ENCODE measurements at places on chromosomes 1 and 21. TPM values are rescaled to one million over a fixed set of nuclear protein-coding genes. Genes with fewer than 3 reads are reported as not detected.
A peak's percentile ranks its signal among the peaks of the same experiment; 100 is the strongest.

HCRTR1 gene
- total RNA-seq: not detected

DNA sequence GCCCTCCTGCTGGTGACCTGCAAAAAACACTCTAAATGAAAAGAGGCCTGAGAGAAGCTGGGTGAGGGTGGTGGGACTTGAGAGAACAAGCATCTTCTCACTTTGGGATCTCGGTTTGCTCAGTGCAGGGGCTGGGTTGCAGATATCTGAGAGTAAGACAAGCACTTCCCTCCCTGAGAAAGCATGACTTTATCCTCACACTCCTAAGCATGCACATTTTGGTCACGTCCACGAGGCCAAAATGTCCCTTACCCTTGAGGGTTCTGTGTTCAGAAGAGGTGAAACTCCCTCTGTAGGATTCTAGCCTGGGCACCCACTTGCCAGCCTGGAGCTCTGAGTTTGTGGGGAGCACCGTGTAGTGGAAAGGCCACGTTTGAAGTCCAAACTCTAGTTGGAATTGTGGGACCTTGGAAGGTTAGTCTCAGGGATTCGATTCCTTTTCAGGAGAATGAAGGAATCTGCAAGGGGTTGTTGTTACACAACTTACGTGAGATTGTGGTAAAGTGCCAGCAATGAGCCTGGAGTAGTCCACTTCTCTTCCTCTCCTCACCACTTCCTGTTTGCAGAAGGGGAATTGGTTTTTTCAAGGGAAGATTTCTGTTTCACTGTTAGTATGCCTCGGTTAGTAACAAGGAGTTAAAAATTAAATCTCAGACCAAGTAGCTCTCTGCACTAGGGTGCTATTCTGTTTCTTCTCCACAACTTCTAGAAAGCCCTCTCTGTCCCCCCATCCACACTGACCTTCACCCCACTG is 3.0 kb downstream of the FCAMR start:
- no peak overlapping the region for H3K27ac ChIP-seq
- H3K4me3 ChIP-seq: no peak overlapping the region
- no peak for DNase-seq
- H3K36me3 ChIP-seq: no peaks in the 10 kb centered on the region

DNA sequence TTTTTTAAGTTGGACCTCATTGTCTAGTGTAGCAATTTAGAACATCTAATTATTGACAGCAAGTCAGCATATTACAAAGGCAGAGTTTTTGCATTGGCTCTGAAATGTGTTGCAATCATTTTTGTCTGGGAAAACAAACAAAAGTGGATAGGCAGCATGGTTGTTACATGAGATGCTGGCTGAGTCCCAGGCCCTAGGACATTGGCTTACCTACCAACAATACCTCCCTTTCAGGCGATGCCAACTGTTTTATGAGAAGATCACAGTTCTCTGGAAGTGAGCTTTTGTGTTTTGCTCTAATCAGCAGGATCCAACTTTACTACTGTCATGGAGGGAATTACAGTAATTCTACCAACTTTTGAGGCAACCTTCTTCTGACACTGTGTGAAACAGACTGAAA is 71.5 kb upstream of the CXADR start:
- no peaks in the 10 kb centered on the region for H3K27me3 ChIP-seq
- peaks cover 5% of the 10 kb centered on the region for H3K4me1 ChIP-seq
- no peak for DNase-seq
- no peaks in the 10 kb centered on the region for H3K36me3 ChIP-seq

GRCh38 chr1:160168609-160169369 is 17.4 kb downstream of the ATP1A4 start:
- peaks cover 8% of the 10 kb centered on the region for H3K4me1 ChIP-seq
- no peaks in the 10 kb centered on the region for H3K36me3 ChIP-seq
- DNase-seq: peak; percentile 68
- no peak overlapping the region for H3K4me3 ChIP-seq
- peak overlapping the region; percentile 58 for H3K27ac ChIP-seq

DNA sequence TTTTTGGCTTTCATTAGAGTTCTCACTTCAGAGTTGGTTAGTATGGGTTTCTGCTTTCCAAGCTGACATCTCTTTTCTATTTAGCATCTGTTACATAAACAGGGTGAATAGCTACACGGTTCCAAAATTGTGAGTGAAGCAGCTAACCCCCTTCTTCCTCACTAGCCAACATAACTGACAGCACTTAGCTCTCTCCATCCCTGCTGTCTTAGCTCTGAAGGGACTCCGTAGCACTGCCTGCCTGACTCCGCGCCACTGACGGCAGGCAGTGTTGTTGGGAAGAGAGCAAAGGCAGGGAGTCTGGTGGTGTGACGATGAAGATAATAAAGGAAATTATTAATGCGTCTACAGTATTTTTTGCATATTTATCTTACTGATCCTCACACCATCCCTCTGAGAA is 247.0 kb downstream of the PTBP2 start:
- no peak overlapping the region for H3K4me3 ChIP-seq
- no peak overlapping the region for H3K27ac ChIP-seq
- no peaks in the 10 kb centered on the region for H3K4me1 ChIP-seq
- no peaks in the 10 kb centered on the region for H3K36me3 ChIP-seq
- H3K27me3 ChIP-seq: no peaks in the 10 kb centered on the region
- DNase-seq: no peak

GRCh38 chr1:201359031-201359872 is 18.2 kb downstream of the TNNT2 start:
- peaks cover 4% of the 10 kb centered on the region for H3K4me1 ChIP-seq
- no peaks in the 10 kb centered on the region for H3K36me3 ChIP-seq
- peak overlapping the region; percentile 41 for H3K27ac ChIP-seq
- DNase-seq: no peak
- no peak overlapping the region for H3K4me3 ChIP-seq

DNA sequence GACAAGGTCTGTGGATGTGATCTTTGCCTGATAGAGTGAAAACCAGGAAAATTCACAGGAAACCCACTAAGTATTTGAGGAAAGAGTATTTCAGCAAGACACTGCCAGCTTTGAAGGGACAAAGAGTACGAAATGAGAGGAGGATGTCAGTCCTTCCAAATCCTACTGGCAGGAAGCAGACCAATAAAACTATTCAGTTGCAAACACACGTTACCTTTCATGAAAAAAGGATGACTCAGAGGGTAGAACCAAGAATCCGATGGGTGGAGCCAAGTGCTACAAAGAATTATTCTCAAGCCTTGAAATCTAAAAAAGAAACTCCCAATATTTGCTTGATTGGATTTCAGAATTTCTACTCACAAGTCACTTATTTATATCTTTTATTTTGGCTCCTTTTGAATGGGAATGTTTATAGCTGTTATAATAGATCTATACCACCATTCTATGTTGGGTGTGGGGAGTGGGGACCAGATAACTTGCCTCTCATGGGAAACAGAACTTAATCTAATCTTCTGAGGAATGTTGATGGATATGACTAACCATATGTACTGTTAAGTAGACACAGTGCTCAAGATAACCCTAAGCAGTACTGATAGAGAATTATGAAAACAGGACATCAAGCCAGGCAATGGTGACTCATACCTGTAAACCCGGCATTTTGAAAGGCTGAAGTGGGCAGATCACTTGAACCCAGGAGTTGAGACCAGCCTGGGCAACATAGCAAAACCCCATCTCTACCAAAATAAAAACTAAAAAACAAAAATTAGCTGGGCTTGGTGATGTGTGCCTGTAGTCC is 19.3 kb upstream of the HEATR1 start:
- H3K36me3 ChIP-seq: no peaks in the 10 kb centered on the region
- H3K4me3 ChIP-seq: no peak overlapping the region
- DNase-seq: no peak
- peaks cover 20% of the 10 kb centered on the region for H3K4me1 ChIP-seq
- no peaks in the 10 kb centered on the region for H3K27me3 ChIP-seq

HOOK1 gene
- total RNA-seq: 0.07 TPM

C1orf50 gene
- 4.7 TPM for total RNA-seq

DNA sequence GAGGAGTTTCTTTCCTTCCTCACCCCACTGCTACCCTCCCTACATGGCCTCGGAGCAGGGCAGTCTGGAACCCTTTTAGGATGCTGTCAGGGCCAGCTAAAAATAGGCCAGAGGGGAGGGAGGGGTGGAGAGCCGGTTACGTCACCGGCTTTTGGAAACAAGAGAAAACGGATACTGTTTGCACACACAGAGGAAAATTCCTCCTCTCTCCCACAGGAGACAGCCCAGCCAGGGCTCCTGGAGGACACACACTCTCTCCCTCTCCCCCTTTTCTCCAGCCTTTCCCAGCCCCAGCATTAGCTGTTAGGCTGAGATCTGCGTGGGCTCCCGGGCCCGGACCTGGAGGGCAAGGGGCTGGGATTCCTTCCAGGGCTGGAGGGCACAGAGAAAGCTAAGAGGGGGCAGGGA is 20.0 kb upstream of the ALDH4A1 start:
- H3K4me3 ChIP-seq: peak overlapping the region; percentile 39
- peak; percentile 73 for DNase-seq

GRCh38 chr1:169201084-169201619 is 94.7 kb downstream of the ATP1B1 start:
- DNase-seq: no peak
- H3K4me1 ChIP-seq: no peaks in the 10 kb centered on the region
- H3K4me3 ChIP-seq: no peak overlapping the region

- H3K27me3 ChIP-seq: peaks cover 8% of the 10 kb centered on the region
- H3K27ac ChIP-seq: peak overlapping the region; percentile 26
- peak overlapping the region; percentile 76 for H3K4me3 ChIP-seq
- H3K36me3 ChIP-seq: no peaks in the 10 kb centered on the region
- no peak for DNase-seq
- peaks cover 3% of the 10 kb centered on the region for H3K4me1 ChIP-seq
These were observed 52.4 kb upstream of the H6PD start for GRCh38 chr1:9181990-9182783.

PLA2G2D gene
- total RNA-seq: not detected

- DNase-seq: no peak
- peaks cover 66% of the 10 kb centered on the region for H3K4me1 ChIP-seq
- no peaks in the 10 kb centered on the region for H3K27me3 ChIP-seq
These were observed 850 bp downstream of the PANK4 start for GRCh38 chr1:2525572-2525919.

- no peak overlapping the region for H3K4me3 ChIP-seq
- H3K27ac ChIP-seq: no peak overlapping the region
- no peak for DNase-seq
- H3K4me1 ChIP-seq: no peaks in the 10 kb centered on the region
These were observed 24.1 kb upstream of the NFASC start for GRCh38 chr1:204846546-204846945.

GRCh38 chr1:76038287-76039004 is 36.1 kb upstream of the ST6GALNAC3 start:
- no peaks in the 10 kb centered on the region for H3K4me1 ChIP-seq
- H3K36me3 ChIP-seq: no peaks in the 10 kb centered on the region
- DNase-seq: no peak
- H3K27ac ChIP-seq: no peak overlapping the region
- no peak overlapping the region for H3K4me3 ChIP-seq
- H3K27me3 ChIP-seq: no peaks in the 10 kb centered on the region

LCE2A gene
- total RNA-seq: not detected

HAO2 gene
- total RNA-seq: not detected

DNA sequence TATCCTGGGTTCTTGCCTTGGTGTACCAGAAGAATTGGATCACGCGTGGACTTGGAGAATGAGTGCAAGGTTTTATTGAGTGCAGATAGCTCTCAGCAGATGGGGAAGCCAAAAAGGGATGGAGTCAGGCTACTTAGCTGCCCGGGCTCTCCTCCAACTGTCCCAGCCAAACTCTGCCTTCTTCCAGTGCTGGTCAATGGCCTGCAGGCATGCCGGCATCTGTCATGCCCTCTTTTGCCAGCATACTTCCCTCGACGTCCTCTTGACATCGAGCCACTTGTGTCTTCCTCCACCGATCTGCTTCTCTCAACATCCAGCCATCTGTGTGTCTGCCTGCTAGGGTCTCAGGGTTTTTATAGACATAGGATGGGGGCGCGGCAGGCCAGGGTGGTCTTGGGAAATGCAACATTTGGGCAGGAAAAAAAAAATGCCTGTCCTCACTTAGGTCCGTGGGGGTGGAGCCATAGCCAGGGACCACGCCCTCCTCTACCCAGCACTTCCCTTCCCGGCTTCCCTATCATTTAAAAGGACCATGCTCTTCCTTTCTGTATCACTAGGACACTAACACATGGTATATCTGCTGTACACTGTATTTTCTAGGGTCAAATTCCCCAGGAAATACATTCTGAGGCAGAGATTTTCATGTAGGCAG is 47.0 kb upstream of the BCAR3 start:
- no peak overlapping the region for H3K4me3 ChIP-seq
- no peak overlapping the region for H3K27ac ChIP-seq
- DNase-seq: peak; percentile 24
- peaks cover 4% of the 10 kb centered on the region for H3K4me1 ChIP-seq
- H3K36me3 ChIP-seq: no peaks in the 10 kb centered on the region

GRCh38 chr1:230549625-230550024 is 92.7 kb upstream of the COG2 start:
- H3K4me1 ChIP-seq: no peaks in the 10 kb centered on the region
- DNase-seq: no peak
- no peak overlapping the region for H3K4me3 ChIP-seq
- no peak overlapping the region for H3K27ac ChIP-seq

FAM163A gene
- not detected for total RNA-seq

Measured in gastrocnemius medialis (tissue), 4 donors.